ENCODE measurements at places on chromosomes 1 and 21.

GRCh38 chr1:244077473-244078220, 26.6 kb downstream of the ZBTB18 start:
- DNase-seq = no peak

DNA sequence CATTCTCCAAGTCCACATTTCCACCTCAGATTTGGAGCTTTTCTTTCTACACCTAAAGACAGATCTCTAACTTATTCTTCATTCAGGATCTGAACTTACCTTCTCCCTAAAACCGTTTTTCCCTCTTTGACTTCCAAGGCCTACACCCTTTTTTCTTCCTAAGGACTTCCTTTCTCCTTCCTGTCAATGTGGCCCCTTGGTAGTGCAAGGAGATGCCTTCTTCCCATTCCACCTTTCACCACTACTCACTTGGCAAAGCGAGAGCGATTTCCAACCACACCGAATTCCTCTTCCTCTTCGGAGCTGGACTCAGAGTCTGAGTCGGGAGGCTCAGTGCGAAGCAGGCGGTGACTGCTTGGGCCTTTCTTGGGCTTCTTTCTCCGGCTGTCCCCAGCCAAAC, 1.3 kb downstream of the EFCAB14 start:
- DNase-seq = no peak

- DNase-seq = no peak
Measured at GRCh38 chr1:74593887-74594866, 79.4 kb downstream of the ERICH3 start.

DNA sequence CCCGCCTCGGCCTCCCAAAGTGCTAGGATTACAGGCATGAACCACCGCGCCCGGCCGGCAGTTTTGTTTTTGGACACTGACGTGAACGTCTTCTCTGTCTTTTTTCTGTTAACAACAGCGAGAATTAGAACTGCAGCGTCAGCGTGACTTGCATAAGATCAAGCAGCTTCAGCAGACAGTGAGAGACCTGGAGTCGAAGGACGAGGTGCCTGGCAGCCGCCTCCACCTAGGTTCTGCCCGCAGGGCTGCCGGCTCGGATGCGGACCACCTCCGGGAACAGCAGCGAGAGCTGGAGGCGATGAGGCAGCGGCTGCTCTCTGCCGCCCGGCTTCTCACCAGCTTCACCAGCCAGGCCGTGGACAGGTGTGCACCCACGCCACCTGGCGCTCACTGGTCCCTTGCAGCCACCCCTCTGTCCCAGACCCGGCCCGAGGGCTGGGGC, 22.9 kb upstream of the DIP2A start:
- DNase-seq = no peak

DNA sequence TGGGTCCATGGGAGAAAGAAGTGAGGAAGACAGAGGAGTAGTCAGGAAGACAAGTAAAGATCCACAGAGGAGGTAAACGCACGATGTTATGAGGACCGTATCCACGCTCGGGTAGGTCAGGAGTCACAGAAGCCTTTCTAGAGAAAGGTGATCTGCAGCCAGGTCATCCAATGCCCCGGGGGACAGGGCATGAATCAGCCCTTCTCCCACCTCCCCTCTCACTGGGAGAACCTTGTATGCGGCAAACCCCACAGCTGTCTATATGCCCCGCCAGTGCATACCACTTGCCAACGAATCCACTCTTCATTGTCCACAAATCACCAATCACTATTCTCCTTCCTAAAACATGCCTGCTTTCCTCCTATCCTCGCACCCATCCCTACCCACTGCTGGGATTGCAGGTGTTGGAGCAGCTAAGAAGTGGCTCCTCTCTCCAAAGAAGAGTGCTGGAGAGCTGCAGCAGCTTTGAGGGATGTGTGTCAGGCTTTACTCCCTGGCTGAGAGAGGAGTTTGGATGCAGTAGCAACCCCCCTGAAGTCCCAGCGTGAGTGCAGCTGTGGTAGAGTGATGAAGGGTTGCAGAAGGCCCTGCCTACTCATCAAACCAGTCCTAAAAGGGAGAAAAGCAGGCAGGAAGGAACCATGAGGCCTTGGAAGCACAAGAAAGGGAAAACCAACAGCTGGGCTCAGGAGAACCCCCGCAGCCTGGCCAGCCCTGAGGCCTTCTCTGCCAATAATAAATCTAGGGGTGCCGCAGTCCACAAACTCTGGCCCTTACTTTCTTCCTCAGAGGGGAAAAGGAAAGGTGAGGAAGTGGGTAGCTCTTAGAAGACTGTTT, 102.2 kb upstream of the GADD45A start:
- DNase-seq = no peak

DNA sequence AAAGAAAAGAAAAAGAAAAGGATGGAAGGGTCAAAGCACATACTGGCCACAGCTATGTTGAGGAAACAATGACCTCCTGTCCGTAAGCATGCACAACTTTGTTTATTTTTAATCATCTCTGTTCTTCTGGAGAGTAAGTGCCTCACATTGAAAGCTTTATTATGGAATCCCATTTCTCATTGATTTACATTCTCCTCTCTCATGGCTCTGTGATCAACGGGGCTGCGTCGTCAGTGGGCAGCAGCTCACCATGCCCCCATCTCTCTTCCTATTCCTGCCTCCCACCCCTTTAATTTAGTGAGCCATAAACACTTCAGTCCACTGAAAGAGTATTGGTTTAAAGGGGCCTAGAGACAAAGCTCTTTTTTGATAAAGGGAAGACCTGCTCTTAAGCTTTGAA, 98.9 kb downstream of the KAZN start:
- DNase-seq = no peak

GRCh38 chr1:145997016-145997717, 788 bp upstream of the TXNIP start:
- no peak for DNase-seq

DNA sequence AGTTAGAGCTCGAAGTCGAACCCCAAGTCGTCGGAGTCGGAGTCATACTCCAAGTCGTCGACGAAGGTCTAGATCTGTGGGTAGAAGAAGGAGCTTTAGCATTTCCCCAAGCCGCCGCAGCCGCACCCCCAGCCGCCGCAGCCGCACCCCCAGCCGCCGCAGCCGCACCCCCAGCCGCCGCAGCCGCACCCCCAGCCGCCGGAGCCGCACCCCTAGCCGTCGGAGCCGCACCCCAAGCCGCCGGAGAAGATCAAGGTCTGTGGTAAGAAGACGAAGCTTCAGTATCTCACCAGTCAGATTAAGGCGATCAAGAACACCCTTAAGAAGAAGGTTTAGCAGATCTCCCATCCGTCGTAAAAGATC, 12.1 kb downstream of the SON start:
- no peak for DNase-seq

GRCh38 chr1:46594063-46594462, 10.0 kb downstream of the MKNK1 start:
- DNase-seq = no peak

DNA sequence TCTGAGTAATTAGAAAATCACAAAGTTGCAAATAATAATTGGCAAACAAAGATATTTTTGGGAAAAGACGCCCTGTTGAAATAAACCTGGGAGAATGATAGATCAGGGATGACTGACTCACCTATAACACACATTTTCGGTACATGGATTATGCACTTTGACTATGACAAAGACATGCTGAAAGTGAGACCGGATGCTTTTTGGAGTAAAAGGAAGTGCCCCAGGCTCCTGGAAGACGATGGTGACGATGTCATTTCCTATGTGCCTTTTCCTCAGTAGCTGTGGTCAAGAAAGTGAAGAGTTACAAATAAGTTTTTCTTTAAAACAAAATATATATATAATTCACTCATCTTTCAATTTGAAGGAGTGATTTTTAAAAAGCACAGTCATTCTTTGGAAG, 158.7 kb downstream of the SIPA1L2 start:
- no peak for DNase-seq

GRCh38 chr1:155507945-155508344, 54.7 kb downstream of the ASH1L start:
- no peak for DNase-seq

DNA sequence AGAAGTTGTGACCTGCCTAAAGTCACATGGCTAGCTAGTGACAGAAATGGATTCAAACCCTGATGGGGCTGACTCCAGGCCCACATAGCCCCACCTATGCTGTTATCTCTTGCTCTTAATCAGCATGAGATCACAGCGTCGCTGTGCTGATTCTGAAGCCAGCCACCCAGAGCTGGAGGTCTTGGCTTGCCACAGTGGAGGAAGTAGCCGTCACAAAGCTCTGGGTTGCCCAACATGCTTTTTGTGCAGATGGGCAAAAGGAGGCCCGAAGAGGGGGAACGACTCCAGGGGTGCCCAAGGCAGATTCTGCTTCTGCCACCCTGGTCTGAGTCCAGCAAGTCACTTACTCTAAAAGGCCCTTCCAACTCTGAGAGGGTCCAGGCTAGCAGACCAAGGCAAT, 14.7 kb upstream of the MFSD2A start:
- DNase-seq = no peak

DNA sequence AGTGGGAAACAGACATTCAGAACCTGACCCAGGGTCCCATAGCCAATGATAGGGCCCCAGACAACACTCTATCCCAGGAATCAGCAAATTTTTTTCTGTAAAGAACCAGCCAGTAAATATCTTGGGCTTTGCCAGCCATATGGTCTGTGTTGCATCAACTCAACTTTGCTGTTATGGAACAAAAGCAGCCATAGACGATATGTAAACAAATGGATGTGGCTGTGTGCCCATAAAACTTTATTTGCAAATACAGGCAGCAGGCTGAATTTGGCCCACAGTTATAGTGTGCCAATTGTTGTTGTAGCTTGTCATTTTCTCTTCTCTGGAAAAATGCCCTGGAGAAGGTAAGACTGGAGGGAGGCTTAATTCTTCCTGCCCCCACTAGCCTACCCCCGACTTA, 431.1 kb upstream of the VAMP3 start:
- peak; percentile 95 for DNase-seq

DNA sequence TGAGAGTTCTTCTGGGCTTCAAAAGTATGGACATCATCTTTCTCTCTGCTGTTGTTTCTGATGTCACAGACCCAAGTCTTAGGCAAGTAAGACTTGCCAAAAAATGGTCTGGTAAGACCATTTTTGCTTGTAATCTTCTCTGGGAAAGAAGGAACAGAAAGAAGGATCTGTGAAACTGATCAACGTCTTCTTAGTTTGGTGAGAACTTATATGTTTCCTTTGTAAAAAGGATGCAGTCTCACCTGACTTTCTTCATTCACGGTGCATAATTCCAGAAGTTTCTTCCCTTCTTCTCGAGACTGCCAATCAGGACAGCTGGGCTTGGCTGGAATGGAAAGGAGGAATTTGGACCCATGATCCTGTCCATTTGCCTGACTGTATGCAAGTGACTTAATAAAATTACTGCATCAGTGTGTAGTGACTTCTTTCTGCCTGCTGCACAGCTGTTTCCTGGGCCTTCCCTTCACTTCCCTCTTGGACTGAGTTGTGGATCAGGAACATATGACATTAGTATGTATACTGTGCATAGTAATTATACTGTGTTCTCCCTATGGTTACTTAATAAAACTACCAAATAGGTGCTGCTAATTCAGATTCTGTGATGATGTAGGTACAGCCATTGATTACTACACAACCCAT, 7.6 kb upstream of the DENND1B start:
- no peak for DNase-seq

All from LNCaP clone FGC (cell line).